LoVo (cell line): ENCODE measurements at places on chromosomes 7 and 10.

DNA sequence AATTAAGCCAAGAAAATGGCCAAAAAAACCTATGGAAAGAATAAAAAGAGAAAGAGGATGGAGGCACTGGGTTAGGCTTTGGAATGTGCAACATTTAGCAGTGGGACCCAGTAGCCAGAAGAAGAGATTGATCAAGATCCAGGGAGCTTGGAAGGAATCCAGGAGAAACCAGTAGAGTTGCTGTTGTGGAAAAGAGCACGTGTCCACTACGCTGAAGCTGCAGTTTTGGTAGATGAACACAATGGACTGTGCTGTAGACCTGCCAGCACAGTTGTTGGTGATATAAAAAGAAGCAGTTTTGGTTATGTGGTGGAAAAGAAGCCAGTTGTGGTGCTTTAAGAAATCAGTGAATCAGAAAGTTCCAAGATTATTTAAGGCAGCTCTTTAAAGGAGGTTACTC is 802.2 kb upstream of the POM121L12 start:
- no peak for DNase-seq

DNA sequence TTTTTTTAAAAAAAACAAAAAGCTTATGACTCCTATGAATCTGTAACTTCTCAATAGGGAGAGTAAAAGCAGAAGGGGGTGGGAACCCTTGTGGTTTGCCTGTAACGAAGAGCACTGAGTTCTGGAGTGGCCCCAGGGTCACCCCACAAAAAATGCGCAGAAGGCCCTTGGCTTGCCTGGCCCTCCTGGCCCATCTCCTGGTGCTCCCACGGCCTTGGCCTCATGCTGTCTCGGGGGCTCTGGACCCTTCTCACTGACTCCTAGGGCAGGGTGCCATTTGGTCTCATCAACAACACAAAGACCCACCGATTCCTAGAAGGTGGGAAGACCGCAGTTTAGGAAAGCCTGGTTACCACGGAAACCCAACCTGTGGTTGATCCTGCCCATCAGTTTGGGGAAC is 40.8 kb downstream of the ZNF467 start:
- no peak for DNase-seq

- DNase-seq, result no peak
Observed at GRCh38 chr7:27834179-27834921, 94.4 kb downstream of the TAX1BP1 start.

DNA sequence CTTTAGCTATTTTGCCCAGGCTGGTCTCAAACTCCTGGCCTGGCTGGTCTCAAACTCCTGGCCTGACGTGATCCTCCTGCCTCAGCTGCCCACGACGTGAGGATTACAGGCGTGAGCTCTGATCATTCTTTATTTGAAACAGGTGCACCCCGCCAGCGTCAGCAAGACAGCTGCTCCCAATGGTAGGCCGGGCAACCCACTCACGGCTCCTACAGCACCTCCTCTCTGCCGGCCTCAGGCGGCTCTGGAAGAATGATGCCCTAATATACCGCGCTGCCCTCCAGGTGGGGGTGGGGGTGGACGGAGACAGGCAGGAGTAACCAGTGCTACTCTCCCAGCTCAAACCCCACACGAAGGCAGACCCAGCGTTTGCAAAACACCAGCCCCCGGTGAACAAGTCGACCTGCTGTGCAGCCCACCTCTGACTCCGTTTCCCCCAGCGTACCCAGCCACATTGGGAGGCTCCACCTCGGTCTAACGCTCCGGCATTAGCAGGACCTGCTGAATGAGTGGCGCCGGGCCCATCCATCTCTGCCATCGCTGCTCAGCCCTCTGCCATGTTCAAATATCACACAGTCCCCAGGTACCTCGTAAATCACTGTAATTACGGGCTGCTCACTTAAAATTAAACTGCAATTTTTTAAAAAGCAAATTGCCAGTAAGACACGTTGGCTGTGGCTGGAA is 148.6 kb downstream of the ELFN1 start:
- no peak for DNase-seq

DNA sequence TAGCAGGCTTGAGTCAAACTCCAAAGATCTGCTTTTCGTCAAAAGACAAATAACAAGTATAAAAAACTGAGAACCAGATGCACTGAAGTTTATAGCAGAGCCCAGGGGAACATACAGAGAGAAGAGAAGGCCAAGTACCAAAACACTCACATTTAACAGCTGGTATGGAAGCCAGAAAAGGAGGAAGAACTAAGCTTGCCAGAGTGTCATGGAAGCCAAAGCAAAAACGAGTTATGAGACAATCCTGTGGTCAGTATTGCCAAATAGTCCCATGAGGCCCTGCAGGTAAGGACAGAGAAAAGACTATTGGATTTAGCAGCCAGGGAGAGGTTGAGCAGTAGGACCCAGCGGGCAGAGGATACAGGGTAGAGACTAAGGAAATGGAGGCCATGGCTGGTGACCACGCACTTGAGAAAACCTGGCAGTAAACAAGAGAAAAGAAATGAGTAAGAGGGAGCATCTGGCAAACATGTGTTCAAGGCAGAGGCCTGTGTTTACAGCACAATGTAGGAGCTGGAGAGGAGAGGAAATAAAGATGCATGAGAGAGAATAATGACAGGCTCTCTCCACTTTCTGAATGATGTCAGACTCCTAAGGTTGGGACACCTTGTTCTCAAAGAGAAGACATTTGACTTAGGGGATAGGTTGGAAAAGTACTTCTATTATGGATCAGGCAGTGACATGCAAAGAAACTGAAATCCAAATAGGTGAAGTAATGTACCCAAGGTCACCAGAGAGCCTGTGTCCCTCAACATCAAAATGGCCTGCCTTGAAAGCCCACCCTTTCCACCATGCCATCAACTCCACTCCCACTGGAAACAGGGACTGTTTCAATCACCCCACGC is 9.1 kb downstream of the CREB3L2 start:
- no peak for DNase-seq

DNA sequence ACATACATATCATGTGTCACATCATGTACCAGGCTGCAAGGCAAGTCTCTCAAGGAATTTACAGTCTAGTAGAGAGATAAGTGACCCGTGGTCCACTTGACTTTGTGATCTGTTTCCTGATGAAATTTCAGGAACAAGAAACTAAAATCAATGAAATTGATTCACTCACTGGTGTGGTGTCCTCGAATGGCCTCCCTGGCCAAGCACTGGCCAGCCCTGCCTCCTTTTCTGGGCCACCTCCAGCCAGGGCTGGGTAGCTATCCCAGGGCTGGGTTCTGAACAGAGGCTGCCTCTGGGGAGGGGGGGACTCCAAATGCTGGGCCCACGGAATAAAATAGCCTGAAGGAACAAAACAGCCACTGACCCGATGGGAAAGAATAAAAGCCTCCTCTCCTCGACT is 182.2 kb downstream of the HERPUD2 start:
- DNase-seq, result no peak

- no peak for DNase-seq
Observed at GRCh38 chr10:29056729-29057128, 232.1 kb upstream of the LYZL1 start.
